ENCODE measurements at places on chromosomes 1 and 21. TPM values are rescaled to one million over a fixed set of nuclear protein-coding genes. Genes with fewer than 3 reads are reported as not detected.

The AURKAIP1 gene
- total RNA-seq, result 199 TPM

The OR2T29 gene
- not detected for total RNA-seq

The LMNA gene
- total RNA-seq, result 264 TPM

The LCA5L gene
- total RNA-seq, result 0.84 TPM

The DCST1 gene
- total RNA-seq, result not detected

The PLA2G2F gene
- total RNA-seq, result not detected

The IL19 gene
- not detected for total RNA-seq

The ATP1B1 gene
- 272 TPM for total RNA-seq

The UMODL1 gene
- not detected for total RNA-seq

The PLA2G2C gene
- not detected for total RNA-seq

The MTMR11 gene
- total RNA-seq, result 3.9 TPM

The LRRC7 gene
- 6.2 TPM for total RNA-seq

The LCE3A gene
- not detected for total RNA-seq

The FCGR3B gene
- 2.4 TPM for total RNA-seq

The PLEKHN1 gene
- total RNA-seq, result 0.38 TPM

The C1orf115 gene
- total RNA-seq, result 22.9 TPM

Measured in left cardiac atrium (tissue), 4 donors.